Left ventricle myocardium inferior (tissue), 1 donor: ENCODE measurements at places on chromosomes 1 and 21. TPM values are rescaled to one million over a fixed set of nuclear protein-coding genes. Genes with fewer than 3 reads are reported as not detected.

DNA sequence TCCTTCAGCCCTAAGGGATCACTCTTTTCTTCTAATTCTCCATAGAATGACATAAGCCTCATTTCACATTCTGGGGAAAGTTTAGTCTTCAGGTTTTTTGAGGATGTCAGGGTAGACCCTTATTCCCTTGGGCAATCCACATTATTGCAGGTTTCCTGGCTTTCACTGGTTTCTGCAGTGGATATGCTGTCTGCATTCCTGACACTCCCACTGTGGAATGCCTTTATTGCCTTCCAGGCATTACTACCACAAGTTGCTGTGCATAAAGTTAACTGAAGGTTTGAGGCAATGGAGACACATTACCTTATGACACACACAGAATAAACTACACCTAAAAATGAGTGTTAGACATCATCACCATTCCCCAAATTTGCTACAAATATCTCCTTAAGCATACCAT, 12.7 kb downstream of the FASLG start:
- H3K27me3 ChIP-seq = no peaks in the 10 kb centered on the region
- no peaks in the 10 kb centered on the region for H3K36me3 ChIP-seq
- H3K4me3 ChIP-seq = no peak overlapping the region
- H3K4me1 ChIP-seq = no peaks in the 10 kb centered on the region

- H3K36me3 ChIP-seq = no peaks in the 10 kb centered on the region
- peaks cover 13% of the 10 kb centered on the region for H3K27me3 ChIP-seq
- no peak overlapping the region for H3K27ac ChIP-seq
- no peak overlapping the region for H3K4me3 ChIP-seq
- DNase-seq = no peak
These were observed 78.9 kb downstream of the MAP3K21 start for GRCh38 chr1:233406339-233406960.

DNA sequence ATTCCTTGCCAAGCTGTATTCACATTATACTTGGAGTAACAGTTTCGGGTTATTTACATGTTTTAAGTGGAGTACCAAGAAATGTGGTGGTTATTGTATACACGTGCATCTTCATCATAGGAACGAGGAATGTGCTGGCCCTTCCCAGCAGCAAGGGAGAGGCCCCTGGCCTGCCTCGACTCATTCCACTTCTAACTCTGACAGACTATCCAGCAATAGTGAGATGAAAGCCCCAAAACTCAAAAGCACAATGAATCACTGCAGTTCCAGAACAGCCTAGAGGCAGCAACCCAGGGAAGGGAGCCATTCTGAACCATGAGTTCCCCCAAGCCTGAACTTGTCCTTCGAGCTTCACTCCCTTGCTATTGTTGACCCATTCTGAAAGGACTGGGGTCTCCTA, 23.1 kb downstream of the FAM89A start:
- H3K27me3 ChIP-seq = no peaks in the 10 kb centered on the region
- DNase-seq = no peak
- no peak overlapping the region for H3K27ac ChIP-seq
- no peak overlapping the region for H3K4me3 ChIP-seq
- peaks cover 10% of the 10 kb centered on the region for H3K36me3 ChIP-seq
- peaks cover 21% of the 10 kb centered on the region for H3K4me1 ChIP-seq

DNA sequence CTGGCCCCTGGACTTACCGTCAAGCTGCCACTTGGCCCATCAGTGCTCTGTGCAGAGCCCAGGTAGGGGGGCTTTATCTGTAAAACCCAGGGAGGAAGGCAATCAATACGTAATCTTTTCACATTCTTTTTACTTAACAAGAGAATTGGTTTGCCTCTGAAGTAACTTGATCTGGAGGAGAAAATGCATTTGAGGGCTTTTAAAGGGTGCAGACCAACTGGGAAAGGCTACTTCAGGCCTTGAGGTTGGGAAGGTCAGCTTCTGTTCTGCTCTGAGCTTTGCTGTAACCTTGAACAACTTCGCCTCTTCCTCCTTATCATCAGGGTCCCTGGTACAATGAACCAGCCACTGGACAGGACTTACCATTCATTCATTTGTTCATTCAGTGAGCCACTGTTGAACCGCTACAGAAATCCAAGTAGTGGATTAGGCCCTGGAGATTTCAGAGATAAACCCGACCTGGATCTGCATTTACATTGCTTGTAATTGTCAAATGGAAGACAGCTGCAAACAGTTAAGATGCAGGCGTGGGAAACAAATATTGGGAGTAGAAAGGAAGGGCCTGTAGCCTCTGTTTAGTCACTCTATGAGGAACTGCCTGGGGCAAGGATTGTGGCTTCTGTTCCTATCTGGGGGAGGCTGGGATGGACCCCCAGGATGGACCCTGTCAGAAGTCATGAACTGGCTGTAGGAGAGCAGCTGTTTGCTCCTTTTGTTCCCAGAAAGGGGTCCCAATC, 90.9 kb downstream of the MAN1C1 start:
- peak overlapping the region; percentile 58 for H3K27ac ChIP-seq
- no peaks in the 10 kb centered on the region for H3K27me3 ChIP-seq
- H3K36me3 ChIP-seq = no peaks in the 10 kb centered on the region
- H3K4me3 ChIP-seq = no peak overlapping the region
- no peak for DNase-seq

- H3K36me3 ChIP-seq = no peaks in the 10 kb centered on the region
- no peaks in the 10 kb centered on the region for H3K27me3 ChIP-seq
- H3K27ac ChIP-seq = no peak overlapping the region
- H3K4me1 ChIP-seq = peaks cover 6% of the 10 kb centered on the region
- no peak for DNase-seq
- H3K4me3 ChIP-seq = no peak overlapping the region
These were observed 87.0 kb upstream of the MAGI3 start for GRCh38 chr1:113303267-113303666.

DNA sequence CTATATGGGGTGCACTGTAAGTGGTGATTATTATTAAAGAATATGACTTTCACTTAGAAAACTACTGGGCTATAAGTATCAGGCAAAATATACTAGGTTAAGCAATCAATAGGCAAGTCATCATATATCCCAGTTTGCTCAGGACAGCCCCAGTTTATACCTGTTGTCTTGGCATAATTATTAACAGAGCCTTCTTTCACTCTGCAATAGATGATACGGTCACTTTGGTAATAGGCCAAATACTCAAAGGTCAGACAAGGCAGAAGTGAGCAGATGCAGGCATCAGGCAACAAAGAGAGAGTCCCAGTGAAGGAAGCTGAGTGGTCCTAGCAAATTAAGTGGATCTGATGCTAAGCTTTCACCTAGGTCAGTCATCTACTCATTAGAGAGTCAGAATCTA, 599.9 kb downstream of the LMO4 start:
- H3K4me3 ChIP-seq = no peak overlapping the region
- H3K36me3 ChIP-seq = no peaks in the 10 kb centered on the region
- no peaks in the 10 kb centered on the region for H3K4me1 ChIP-seq
- no peak for DNase-seq
- H3K27ac ChIP-seq = no peak overlapping the region

DNA sequence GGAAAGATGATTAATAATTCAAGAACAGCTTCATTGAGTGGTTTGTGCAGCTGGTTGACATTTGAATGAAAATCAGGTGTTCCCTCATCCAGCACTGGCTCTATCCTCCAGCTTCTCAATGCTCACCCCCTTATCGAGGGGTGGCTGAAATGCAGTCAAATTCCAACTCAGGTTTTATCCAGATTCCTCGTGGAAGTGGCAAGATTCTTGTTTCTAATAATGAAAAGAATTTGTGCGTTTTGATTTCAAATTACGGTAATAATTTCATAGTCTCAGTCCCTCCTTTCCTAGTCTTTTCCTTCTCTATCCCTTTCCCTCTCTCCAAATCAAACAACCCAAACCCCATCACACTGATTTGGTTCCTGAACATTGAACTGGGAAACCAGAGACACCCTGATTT, 3.1 kb downstream of the CNIH3 start:
- peaks cover 19% of the 10 kb centered on the region for H3K4me1 ChIP-seq
- H3K27me3 ChIP-seq = peaks cover 100% of the 10 kb centered on the region
- no peaks in the 10 kb centered on the region for H3K36me3 ChIP-seq
- no peak overlapping the region for H3K27ac ChIP-seq
- no peak overlapping the region for H3K4me3 ChIP-seq

- DNase-seq = no peak
- H3K4me1 ChIP-seq = no peaks in the 10 kb centered on the region
- no peaks in the 10 kb centered on the region for H3K36me3 ChIP-seq
- no peaks in the 10 kb centered on the region for H3K27me3 ChIP-seq
These were observed 203.7 kb downstream of the AMY1C start for GRCh38 chr1:103953386-103953785.

DNA sequence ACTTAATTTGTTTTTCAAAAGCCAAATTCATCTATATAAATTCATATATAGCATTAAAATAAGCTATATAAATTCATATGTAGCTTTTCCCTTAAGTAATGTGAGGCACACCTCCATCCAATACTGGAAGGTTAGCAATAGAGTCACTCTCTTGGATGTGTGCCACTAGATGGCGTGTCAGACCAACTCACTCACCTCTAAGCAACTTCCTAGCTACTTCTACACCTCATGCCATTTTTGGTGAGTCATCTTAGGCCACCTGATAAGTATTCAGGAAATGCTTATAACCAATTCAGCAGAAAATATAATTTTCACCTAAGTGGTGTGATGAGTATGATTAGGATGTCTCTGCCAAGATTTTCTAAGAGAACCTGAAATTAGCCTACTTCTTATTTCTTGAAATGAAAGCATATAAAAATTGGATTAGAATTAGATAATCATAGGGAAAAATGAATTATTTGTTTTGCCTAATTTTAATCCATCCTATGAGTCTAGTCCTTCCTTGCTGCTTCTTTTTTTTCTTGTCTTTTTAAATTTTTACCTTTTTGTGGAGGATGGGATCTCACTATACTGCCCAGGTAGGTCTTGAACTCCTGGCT, 34.4 kb upstream of the TADA1 start:
- no peak overlapping the region for H3K4me3 ChIP-seq
- H3K27me3 ChIP-seq = peaks cover 6% of the 10 kb centered on the region
- H3K27ac ChIP-seq = no peak overlapping the region
- H3K4me1 ChIP-seq = no peaks in the 10 kb centered on the region
- H3K36me3 ChIP-seq = no peaks in the 10 kb centered on the region

- no peak for DNase-seq
- H3K27me3 ChIP-seq = no peaks in the 10 kb centered on the region
- H3K27ac ChIP-seq = peak overlapping the region; percentile 0
- peaks cover 42% of the 10 kb centered on the region for H3K4me1 ChIP-seq
These were observed 5.0 kb upstream of the ADAMTS1 start for GRCh38 chr21:26850116-26850643.

DNA sequence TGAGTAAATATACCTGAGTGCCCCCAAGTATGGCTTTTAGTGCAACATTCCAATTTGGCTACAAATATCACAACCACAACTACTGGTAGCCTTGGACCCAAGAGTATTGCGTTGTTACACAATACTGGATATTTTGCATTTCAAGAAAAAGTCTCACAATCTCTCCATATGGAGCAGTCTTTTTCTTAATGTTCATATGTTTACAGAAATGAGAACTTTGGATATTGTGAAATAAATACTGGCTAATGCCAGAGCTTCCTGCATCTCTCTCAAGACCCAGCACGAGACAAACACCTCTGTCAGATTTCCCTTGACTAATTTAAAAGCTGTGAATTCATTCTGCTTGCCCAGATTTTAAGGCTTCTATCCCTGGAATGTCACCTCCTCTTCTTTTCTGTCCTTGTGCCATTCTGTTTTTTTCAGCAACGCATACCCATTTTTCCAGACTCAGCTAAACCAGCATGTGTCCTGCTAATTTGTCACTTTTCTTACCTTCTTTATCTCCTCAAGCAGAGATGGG, 136.2 kb upstream of the BACE2 start:
- H3K27ac ChIP-seq = no peak overlapping the region
- peaks cover 41% of the 10 kb centered on the region for H3K27me3 ChIP-seq
- DNase-seq = no peak
- H3K36me3 ChIP-seq = no peaks in the 10 kb centered on the region
- H3K4me3 ChIP-seq = no peak overlapping the region

DNA sequence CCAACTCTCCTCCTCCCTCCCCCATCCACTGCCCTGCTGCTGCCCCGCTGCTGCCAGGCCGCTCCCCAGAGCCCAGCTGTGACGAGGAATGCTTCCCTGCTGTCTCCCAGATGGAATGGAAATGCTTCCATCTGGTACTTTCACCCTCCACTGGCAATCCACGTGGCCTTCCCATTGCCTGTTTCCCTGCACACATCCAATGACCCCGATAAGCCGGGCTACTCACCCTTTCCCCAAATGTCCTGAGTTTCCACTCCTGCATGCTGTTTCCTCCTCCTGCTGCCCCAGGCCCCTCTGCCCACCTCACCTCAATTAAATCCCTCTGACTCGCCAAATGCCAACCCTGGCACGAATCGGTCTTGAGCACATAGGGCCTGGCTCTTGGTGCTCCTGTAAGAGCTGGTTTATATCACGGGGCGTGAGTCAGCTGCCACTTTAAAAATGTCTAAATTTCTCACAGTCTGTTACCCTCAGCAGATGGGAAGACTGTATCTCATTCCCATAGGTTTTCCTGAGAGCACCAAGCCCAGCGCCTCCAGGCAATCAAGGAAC, 36.4 kb downstream of the MRAP start:
- peaks cover 89% of the 10 kb centered on the region for H3K36me3 ChIP-seq
- peak overlapping the region; percentile 44 for H3K27ac ChIP-seq
- no peaks in the 10 kb centered on the region for H3K27me3 ChIP-seq
- no peak for DNase-seq
- H3K4me3 ChIP-seq = no peak overlapping the region

- no peak for DNase-seq
- H3K27me3 ChIP-seq = no peaks in the 10 kb centered on the region
- no peak overlapping the region for H3K4me3 ChIP-seq
- peaks cover 23% of the 10 kb centered on the region for H3K4me1 ChIP-seq
- H3K27ac ChIP-seq = no peak overlapping the region
These were observed 78.6 kb upstream of the RGS2 start for GRCh38 chr1:192730198-192730597.

GRCh38 chr1:46458846-46459245, 30.8 kb upstream of the DMBX1 start:
- H3K27ac ChIP-seq = no peak overlapping the region
- no peaks in the 10 kb centered on the region for H3K36me3 ChIP-seq
- H3K4me3 ChIP-seq = no peak overlapping the region
- DNase-seq = no peak
- H3K4me1 ChIP-seq = no peaks in the 10 kb centered on the region

DNA sequence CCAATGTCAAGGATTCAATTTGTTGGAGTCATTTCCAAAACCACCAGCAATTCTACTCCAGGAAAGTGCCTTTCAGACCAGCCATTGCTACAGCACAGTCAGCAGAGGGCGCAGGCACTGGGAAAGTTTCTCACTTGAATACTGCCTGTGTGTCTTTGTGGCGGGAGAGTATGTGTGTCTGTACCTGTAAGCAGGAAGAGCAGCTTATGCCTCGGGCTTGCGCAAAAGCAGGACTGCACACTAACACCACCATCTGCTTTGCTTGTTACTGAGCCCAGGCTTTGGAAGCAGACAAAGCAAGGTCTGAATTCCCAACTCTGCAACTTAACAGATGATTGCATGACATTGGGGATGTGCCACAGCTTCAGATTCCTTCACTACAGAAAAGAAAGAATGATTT, 7.0 kb upstream of the CTSE start:
- no peaks in the 10 kb centered on the region for H3K4me1 ChIP-seq
- H3K27ac ChIP-seq = no peak overlapping the region
- no peaks in the 10 kb centered on the region for H3K36me3 ChIP-seq
- H3K27me3 ChIP-seq = peaks cover 34% of the 10 kb centered on the region

Gene ANKRD35
- 0.77 TPM for total RNA-seq

Gene TNFAIP8L2
- total RNA-seq = 0.88 TPM

Gene BLACAT1
- total RNA-seq = not detected

Gene CD5L
- 0.52 TPM for total RNA-seq

Gene CFHR2
- not detected for total RNA-seq

Gene DNASE2B
- not detected for total RNA-seq

Gene BRWD1
- 34.9 TPM for total RNA-seq

Gene DISP1
- 3.4 TPM for total RNA-seq

Gene NOS1AP
- 6.2 TPM for total RNA-seq

Gene MASP2
- total RNA-seq = not detected

Gene SPATA45
- not detected for total RNA-seq
